Fibroblast of lung (primary cell): ENCODE measurements at places on chromosomes 2 and 18. TPM values are rescaled to one million over a fixed set of nuclear protein-coding genes. Genes with fewer than 3 reads are reported as not detected.

The ERMN gene
- total RNA-seq: 0.17 TPM in 1 of 2 replicates, not detected in the other

The ARHGEF33 gene
- 0.50 and 1.0 TPM in 2 replicates for total RNA-seq

The MERTK gene
- total RNA-seq: 1.8 and 6.6 TPM in 2 replicates

- DNase-seq: no peak
These were observed 12.8 kb downstream of the ZBTB14 start for GRCh38 chr18:5282770-5283169.

- peak; percentile 1 for DNase-seq
These were observed 807.5 kb downstream of the MBD2 start for GRCh38 chr18:53417003-53417402.
